Myocyte (in vitro differentiated cells): ENCODE measurements at places on chromosomes 2 and 18. TPM values are rescaled to one million over a fixed set of nuclear protein-coding genes. Genes with fewer than 3 reads are reported as not detected.
A peak's percentile ranks its signal among the peaks of the same experiment; 100 is the strongest.

- no peak for DNase-seq
Observed at GRCh38 chr18:23226391-23226790, 91.1 kb downstream of the CABLES1 start.

DNA sequence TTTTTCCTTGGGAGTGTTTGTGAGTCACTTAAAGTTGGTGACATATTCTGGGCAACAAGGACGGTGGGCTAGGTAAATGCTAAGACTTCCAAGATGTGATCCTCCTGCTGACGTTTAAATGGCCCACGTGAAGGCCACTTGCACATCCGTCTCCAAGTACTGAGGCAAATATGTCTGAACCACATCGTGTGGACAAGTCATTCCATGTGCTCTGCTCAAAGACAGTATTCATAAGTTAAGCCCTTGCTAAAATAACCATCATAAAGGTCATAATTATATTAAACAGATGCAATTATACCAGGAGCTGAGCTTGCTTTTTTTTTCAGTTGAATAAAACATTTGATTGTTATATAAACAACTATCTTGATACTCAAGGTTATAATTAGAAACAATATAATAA, 44.8 kb downstream of the SPP2 start:
- no peak for DNase-seq

- peak; percentile 100 for DNase-seq
Observed at GRCh38 chr2:69914164-69914949, 552 bp upstream of the MXD1 start.

DNA sequence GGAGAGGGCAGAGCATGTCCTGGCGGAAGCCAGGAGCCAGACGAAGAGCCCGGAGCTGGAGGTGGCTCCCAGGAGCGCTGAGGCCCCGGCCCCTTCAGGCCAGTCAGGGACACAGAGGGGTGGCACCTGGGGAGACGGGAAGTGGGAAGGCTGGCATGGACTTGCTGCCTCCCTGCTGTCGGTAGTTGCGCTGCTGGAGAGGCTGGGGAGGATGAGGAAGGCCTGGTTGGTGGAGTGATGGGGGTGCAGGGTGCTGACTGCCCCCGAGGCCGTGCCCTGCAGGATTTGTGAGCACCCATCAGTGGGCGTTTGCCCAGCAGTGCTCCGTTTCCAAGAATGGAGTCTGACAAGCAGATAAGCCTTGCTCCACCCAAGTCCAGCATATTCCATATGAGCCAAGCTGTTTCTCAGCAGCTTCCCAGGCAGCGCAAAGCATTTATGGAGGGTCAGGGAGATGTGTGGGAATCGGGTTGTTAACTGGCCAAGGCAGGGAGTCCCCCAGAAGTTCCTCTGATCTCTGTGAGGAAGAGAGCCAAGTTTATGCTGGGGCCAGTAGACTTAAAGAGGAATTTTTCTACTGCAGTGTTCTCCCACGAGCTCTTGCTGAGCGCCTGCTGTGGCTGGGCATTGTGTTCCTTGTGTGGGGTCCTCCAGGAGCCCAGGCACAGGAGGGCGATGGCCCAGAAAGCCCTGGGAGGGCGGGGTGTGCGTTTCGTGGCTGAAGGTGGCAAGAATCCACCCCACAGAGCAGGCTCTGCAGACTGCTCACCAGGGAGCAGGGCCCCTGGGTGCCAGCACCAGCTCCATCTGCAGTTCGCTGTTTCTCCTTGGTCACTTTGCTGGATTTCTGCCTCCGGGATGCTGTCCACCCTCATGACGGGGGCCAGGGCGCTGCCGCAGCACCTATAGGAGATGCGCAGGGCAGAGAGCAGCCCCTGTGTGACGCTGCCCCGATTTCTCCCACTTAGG, 250.2 kb downstream of the ALPK2 start:
- DNase-seq, result no peak

- no peak for DNase-seq
Observed at GRCh38 chr2:69785358-69785757, 43.4 kb downstream of the ANXA4 start.

DNA sequence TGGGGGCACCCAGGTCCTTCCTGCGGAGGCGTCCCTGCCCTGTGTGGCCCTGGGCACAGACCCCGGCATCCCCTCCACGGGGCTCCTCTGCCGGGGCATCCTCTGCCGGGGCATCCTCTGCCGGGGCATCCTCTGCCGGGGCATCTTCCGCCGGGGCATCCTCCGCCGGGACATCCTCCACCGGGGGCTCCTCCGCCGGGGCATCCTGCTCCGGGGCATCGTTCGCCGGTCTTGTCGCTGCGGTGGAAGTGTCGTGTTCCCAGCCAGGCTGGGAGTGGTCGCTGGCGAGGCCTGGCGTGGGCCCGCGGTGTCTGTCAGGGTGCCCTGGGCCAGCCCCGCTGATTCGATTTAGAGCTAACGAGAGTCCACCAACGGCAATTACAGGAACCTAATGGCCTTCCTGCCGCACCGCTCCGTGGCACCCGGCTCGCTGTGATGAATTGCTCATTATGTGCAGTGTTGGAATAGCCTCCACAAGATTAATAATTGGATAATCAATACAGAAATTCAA, 115.1 kb downstream of the NFATC1 start:
- DNase-seq, result no peak

GRCh38 chr18:77461062-77461688, 211.5 kb downstream of the GALR1 start:
- no peak for DNase-seq

The CENPA gene
- total RNA-seq, result 1.5 and 2.1 TPM in 2 replicates

DNA sequence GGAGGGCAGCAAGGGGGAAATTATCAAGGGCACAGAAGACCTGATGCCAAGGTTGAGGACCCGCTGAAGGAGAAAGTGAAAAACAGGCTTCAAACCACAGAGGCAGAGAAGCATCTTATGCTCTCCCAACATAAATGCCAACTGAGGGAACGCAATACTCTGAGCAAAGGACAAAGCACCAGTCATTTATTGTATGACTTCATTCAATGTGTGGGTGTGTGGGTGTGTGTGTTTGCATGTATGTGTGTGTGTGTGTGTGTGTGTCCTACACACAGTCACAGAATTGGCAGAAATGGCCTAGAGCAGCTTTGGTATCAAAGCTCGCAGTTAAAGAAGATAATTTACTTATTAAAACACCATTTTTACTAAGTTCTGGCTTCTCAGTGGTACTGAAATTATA, 51.4 kb downstream of the UXS1 start:
- DNase-seq, result no peak

DNA sequence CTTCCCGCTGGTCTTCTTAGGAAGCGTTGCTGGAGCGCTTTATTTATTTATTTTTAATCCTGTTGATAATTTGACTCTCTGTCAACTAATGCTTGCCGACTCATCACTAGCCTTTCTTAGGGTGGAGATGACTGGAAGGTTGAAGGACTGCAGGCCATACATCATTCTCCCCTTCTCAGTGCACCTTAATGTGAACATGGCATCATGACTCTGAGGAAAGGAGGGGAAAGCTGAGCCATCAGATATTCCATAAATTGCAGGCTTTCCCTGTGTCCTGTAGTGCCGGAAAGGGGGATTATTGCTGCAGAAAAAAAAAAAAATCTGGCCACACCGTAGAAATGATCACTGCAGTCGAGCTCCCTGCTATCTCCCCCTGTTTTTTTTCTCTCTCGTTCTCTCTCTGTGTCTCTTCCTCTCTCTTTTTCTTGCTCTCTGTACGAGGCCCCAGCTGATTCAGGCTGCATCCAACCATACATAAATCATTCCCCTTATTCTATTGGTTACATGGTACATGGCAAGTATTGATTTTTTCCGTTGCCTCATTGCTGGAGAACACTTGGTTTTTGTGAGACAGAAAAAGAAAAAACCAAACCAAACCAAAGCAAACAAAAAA, 125.8 kb upstream of the EFEMP1 start:
- DNase-seq, result no peak

The SERPINB3 gene
- total RNA-seq, result not detected in 2 replicates

The STK39 gene
- 21.4 and 45.9 TPM in 2 replicates for total RNA-seq

The ACAA2 gene
- total RNA-seq, result 121 and 137 TPM in 2 replicates
